ENCODE measurements at places on chromosomes 12 and 14.

- DNase-seq: no peak
These were observed 6.2 kb downstream of the CHST11 start for GRCh38 chr12:104462931-104463339.

- peak; percentile 54 for DNase-seq
These were observed 11.1 kb upstream of the KRT1 start for GRCh38 chr12:52691076-52691840.

GRCh38 chr12:61302282-61302681 lies 957.9 kb upstream of the USP15 start:
- no peak for DNase-seq

DNA sequence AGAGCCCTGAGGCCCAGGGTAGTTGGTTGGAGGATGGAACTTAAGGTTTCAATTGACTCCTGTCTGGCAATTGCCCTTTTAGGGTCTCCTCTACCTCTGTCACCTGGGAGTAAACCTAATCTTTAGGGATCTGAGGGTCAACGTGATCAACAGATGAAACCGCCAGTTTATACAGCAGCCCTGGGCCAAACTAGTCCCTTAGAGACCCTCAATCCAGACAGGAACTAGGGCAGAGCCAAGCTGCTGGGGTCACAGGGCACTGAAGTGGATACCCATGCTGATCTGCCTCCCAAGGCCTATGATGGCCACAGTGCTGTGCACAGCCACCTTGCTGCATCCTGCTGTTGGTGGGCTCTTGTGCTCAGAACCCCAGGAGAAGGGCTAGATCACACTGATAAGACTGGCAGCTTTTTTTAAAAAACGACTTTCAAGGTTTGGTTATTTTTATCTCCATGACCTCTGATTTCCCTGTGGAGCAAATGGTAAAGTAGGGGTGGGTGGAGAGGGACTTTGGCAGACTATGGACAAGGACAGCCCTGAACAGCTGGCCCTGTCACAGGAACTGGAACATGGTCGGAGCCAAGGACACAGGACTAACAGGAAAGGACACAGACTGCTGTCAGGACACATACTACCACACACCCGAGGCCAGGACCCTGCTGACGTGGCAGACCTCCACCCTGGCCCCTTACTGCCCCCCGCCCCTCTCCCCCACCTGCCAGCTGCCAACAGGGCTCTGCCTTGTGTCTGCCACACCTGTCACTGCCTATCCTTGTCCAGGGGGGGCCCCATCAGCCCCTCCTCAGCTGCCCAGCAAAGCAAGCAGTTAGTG lies 474 bp downstream of the FITM1 start:
- DNase-seq: no peak

- DNase-seq: no peak
These were observed 350.1 kb downstream of the CCDC91 start for GRCh38 chr12:28540324-28540714.

GRCh38 chr14:58769771-58770170 lies 132.0 kb downstream of the DACT1 start:
- DNase-seq: no peak

GRCh38 chr12:60834806-60835205 lies 1239.0 kb downstream of the SLC16A7 start:
- DNase-seq: no peak

DNA sequence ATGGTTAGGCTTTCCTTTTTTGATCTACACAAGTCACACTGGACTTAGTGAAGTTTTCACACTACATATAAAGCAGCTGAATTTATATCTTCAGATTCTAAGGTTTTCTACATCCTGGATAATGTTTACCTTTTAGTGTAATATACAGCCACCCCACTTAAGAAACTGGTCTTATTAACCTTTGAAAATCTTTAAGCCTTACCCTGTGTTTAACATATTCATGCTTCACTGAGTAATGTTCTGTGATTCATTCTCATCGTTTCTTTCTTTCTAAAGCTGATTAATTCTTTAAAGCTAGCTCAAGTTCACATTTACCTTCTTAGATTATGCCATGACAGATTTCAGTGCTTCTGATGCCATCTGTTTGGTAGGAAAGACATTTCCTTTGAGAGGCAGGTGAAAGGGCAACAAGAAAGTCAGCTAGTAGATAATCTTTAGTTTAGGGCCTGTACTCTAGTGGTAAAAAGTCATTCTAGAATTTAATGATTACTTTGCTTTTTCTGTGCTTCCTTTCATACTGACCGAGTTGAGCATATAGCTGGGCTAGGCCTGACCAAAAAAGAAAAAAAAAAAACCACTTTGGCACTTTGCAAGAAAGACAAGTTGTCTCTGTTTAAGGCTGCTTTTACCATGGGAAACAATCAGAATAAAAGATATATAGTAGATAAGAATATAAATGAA lies 690.9 kb upstream of the FBXO33 start:
- DNase-seq: no peak

- DNase-seq: no peak
These were observed 10.6 kb upstream of the NINJ2 start for GRCh38 chr12:673849-674248.

GRCh38 chr12:32549675-32550079 lies 129.4 kb upstream of the DNM1L start:
- DNase-seq: no peak

- no peak for DNase-seq
These were observed 3.3 kb downstream of the EEF1AKMT3 start for GRCh38 chr12:57775563-57776246.

- no peak for DNase-seq
These were observed 411.0 kb upstream of the OR4E1 start for GRCh38 chr14:22084393-22085281.

GRCh38 chr12:106919910-106920544 lies 35.7 kb upstream of the TMEM263 start:
- DNase-seq: peak; percentile 36

GRCh38 chr14:49999146-49999761 lies 106.4 kb downstream of the ARF6 start:
- DNase-seq: no peak

DNA sequence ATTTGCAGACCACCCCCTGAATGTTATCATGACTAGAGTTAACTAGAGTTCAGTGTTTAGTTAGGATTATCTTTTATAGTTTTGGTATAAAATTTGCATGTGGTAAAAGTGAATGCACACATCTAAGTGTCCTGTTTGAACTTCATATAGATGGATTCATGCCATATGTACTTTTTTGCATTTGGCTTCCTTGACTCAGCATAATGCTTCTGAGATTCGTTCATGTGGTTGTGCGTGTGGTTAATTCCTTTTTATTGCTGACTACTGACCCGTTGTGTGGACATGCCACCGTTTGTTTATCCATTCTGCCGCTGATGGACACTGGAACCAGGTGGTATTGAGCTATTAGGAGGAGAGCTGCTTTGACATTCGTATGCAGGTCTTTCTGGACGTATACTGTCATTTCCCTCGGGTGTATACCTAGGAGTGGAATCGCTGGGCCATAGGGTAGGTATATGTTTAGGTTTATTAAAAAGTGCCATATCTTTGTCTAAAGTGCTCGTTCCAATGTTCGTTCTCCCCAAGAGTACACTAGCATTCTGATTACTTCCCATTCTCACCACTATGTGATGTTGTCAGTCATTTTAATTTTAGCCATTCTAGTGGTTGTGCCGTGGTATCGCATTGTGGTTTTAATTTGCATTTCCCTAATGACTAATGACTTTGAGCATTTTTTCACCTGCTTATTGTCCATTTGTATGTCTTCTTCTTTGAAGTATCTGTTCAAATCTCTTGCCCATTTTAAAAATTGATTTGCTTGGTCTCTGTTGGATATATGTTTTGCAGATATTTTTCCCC lies 37.7 kb downstream of the RIN3 start:
- no peak for DNase-seq
